ENCODE measurements at places on chromosomes 5 and 9. TPM values are rescaled to one million over a fixed set of nuclear protein-coding genes. Genes with fewer than 3 reads are reported as not detected.

HAVCR1 gene
- not detected for total RNA-seq

SEMA6A gene
- 27.8 TPM for total RNA-seq

DNA sequence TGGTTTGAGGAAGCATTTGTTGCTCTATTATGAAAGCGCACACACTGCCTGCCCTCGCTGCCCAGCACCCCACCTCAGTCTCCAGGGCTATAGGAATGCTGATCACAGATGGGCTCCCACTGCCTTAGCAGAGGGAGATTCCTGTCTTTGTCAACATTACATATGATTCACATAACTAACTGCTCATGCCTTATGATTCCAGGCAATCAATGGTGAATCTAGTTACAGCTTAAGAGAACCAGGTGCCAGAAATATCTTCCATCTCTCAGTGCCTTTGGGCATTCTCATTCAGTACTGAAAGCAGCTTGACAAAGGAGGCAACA is 458.9 kb upstream of the C9orf72 start:
- no peaks in the 10 kb centered on the region for H3K27me3 ChIP-seq
- no peak for DNase-seq
- H3K4me3 ChIP-seq = no peak overlapping the region

DNA sequence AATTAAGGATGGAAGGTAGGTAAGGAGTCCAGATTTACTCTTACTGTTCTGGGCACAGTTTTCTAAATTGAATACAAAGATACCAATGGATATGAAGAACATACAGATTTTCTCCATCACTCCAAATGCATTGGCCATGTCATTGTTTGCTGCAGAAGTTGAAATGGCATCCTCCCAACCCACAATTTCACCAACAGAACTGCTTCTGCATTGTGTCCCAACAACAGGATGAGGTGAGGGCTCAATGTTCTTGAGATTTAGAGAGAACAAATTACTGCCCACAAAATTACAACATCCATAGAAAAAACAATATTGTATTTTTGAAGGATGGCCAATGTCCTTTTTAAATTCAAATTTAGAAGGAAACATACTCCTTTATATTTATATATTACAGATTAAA is 88.9 kb downstream of the NUDT12 start:
- H3K36me3 ChIP-seq = no peaks in the 10 kb centered on the region
- no peak overlapping the region for H3K27ac ChIP-seq
- no peaks in the 10 kb centered on the region for H3K27me3 ChIP-seq
- H3K4me1 ChIP-seq = no peaks in the 10 kb centered on the region
- H3K4me3 ChIP-seq = no peak overlapping the region

DNA sequence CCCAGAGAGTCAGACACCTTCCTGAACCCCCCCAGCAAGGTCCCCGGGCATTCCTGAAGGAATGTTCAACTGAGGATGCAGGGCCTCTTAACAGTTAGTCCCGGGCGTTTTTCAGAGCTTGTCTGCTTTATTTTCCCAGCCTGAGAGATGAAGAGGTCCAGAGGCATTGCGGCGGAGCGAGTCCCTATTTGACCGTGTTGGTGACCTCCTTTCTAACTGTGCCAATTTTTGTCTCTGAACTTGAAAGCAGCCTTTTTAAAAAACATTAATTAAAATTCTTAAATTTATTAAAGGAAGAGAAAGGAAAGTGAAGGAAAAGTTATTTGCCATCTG is 433 bp upstream of the PTAR1 start:
- peak overlapping the region; percentile 81 for H3K4me3 ChIP-seq
- peak overlapping the region; percentile 98 for H3K27ac ChIP-seq
- no peaks in the 10 kb centered on the region for H3K36me3 ChIP-seq
- H3K27me3 ChIP-seq = no peaks in the 10 kb centered on the region

DNA sequence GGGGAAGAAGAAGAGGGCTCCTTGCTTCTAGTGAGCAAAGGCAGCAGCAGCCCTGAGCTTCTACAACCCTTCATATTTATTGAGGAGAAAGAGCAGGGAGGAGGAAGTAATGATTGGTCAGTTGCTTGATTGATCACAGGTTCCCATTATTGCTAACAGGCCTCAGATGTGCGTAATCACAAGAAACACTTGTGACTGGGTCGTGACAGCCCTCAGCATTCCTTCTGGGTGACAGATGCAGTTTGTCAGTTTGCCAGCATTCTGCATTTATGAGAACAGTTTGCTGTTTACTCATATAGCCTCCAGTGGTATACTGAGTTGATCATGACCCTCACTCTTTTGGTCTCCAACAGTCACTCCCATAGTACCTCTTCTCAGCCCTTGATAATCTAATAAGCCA is 111.5 kb upstream of the TNC start:
- no peak overlapping the region for H3K4me3 ChIP-seq
- H3K36me3 ChIP-seq = no peaks in the 10 kb centered on the region
- no peaks in the 10 kb centered on the region for H3K27me3 ChIP-seq
- H3K27ac ChIP-seq = no peak overlapping the region

DNA sequence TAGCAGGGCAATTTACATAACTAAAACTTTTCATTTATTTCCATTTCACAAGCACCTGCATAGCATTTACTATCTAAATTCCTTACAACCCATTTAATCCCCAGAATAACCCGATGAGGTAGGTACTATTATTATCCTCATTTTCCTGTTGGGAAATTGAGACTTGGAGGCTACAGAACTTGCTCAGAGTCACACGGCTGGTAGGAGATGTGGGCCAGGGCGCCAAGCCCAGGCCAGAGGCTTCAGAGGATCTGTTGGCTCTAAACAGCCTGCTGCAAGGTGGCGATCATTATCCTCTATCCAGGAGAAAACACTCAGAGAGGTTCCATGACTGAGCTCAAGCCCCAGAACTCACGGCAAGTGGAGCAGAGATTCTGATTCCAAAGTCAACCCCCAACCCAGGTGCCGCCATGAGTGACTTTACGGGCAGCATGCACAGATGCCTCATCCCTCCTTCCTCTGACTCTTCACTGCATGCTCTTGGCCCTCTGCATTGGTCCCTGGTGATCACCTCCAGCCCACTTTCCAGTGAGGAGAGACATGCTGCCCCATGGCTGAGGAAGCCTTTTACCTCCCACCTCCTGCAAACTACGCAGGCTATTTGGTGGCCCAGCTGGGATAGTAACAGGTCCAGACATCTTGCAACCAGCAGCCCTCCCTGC is 168.4 kb upstream of the FSTL4 start:
- no peak overlapping the region for H3K4me3 ChIP-seq
- no peaks in the 10 kb centered on the region for H3K4me1 ChIP-seq
- H3K27ac ChIP-seq = no peak overlapping the region

CIZ1 gene
- total RNA-seq = 111 TPM

GRCh38 chr5:151233616-151234085 is 9.8 kb upstream of the CCDC69 start:
- peaks cover 6% of the 10 kb centered on the region for H3K4me1 ChIP-seq
- H3K27me3 ChIP-seq = peaks cover 6% of the 10 kb centered on the region
- DNase-seq = no peak
- H3K4me3 ChIP-seq = no peak overlapping the region
- no peak overlapping the region for H3K27ac ChIP-seq
- no peaks in the 10 kb centered on the region for H3K36me3 ChIP-seq

DNA sequence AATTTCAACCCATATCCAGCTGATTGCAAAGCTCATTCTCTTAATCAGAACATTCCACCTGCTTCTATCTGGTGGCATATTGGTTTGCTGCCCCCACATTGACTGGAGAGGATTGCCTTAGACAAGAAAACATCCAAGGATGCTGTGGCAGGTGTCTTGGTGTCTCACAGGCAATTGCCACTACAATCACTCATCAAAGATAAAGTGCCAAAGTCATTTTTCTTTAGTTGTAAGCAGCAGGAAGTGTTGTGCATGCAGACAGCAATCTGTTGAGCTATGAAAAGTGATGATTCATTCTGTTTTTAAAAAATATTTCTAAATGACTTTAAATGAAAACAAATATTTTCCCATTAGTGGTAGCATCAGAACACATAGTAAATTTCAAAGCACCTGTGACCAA is 53.9 kb downstream of the CDH6 start:
- H3K27ac ChIP-seq = no peak overlapping the region
- no peak for DNase-seq
- no peaks in the 10 kb centered on the region for H3K27me3 ChIP-seq
- no peak overlapping the region for H3K4me3 ChIP-seq
- H3K36me3 ChIP-seq = no peaks in the 10 kb centered on the region

- no peak overlapping the region for H3K27ac ChIP-seq
- H3K36me3 ChIP-seq = no peaks in the 10 kb centered on the region
- DNase-seq = no peak
- H3K4me3 ChIP-seq = no peak overlapping the region
Measured at GRCh38 chr5:34517249-34517648, 138.9 kb upstream of the RAI14 start.

- H3K4me1 ChIP-seq = peaks cover 6% of the 10 kb centered on the region
- no peak overlapping the region for H3K27ac ChIP-seq
- no peaks in the 10 kb centered on the region for H3K27me3 ChIP-seq
- no peak for DNase-seq
- H3K4me3 ChIP-seq = no peak overlapping the region
Measured at GRCh38 chr5:157944077-157944633, 85.2 kb upstream of the CLINT1 start.

DNA sequence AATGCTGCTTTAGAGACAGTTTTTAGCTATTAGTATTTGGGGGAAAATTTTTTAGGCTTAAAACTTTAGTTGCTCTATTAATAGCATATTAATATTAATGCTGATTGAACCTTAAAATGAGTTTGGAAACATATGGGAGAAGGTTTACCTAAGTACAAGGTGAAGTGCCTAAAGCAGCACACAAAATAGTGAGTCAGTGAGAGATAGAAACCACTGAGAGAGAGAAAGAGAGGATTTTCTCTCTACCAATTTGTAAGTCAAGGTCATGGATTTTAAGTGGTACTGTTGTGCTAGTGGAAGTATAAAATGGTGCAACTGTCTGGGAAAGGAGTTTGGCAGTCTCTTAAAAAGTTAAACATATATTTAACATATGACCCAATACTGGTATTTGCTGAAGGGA is 64.9 kb downstream of the MARCHF3 start:
- H3K36me3 ChIP-seq = no peaks in the 10 kb centered on the region
- H3K27me3 ChIP-seq = no peaks in the 10 kb centered on the region
- H3K27ac ChIP-seq = no peak overlapping the region
- no peak overlapping the region for H3K4me3 ChIP-seq
- H3K4me1 ChIP-seq = peaks cover 3% of the 10 kb centered on the region

GRCh38 chr5:32126691-32127090 is 47.4 kb downstream of the GOLPH3 start:
- DNase-seq = no peak
- no peak overlapping the region for H3K4me3 ChIP-seq
- no peaks in the 10 kb centered on the region for H3K27me3 ChIP-seq
- H3K27ac ChIP-seq = no peak overlapping the region
- H3K36me3 ChIP-seq = peaks cover 30% of the 10 kb centered on the region

- no peak overlapping the region for H3K27ac ChIP-seq
- DNase-seq = no peak
- peaks cover 41% of the 10 kb centered on the region for H3K36me3 ChIP-seq
- H3K4me3 ChIP-seq = no peak overlapping the region
- H3K27me3 ChIP-seq = no peaks in the 10 kb centered on the region
Measured at GRCh38 chr5:141547488-141547887, 58.6 kb downstream of the PCDHGC5 start.

LCN9 gene
- total RNA-seq = not detected

- H3K27me3 ChIP-seq = no peaks in the 10 kb centered on the region
- H3K4me3 ChIP-seq = no peak overlapping the region
- H3K4me1 ChIP-seq = peaks cover 5% of the 10 kb centered on the region
- H3K36me3 ChIP-seq = no peaks in the 10 kb centered on the region
- no peak overlapping the region for H3K27ac ChIP-seq
Measured at GRCh38 chr9:72935595-72935994, 17.3 kb downstream of the ALDH1A1 start.

AOPEP gene
- 306 TPM for total RNA-seq

DNA sequence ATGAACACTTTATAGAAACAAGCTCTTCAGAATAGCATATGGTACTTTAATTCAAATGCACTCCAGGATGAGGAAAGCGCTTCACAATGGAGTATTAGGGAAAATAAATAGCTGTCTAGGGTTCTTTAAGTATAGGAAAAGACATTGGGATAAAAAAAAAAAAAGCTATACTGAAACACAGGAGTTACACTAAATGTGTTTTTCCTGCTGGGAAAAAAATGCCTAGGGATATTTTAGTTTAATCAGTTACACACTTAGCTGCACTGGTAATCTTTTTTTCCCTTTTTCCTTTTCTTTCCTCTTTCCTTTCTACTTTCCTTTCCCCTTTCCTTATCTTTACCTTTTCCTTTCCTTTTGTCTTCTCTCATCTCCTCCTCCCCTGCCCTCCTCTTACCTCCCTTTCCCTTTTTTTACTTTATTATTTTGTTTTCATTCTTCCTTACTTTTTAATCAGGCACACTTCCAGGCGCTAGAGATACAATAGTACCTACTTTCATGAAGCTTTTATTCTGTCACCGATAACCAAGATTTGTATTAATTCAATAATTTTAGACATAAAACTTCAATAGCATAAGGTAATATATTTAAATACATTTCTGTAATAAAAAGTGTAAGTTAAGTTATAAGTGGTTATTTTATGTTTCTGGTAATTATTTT is 758.7 kb downstream of the CDH18 start:
- no peaks in the 10 kb centered on the region for H3K4me1 ChIP-seq
- H3K27me3 ChIP-seq = no peaks in the 10 kb centered on the region
- H3K4me3 ChIP-seq = no peak overlapping the region
- H3K36me3 ChIP-seq = no peaks in the 10 kb centered on the region
- no peak for DNase-seq
- H3K27ac ChIP-seq = no peak overlapping the region

- no peak overlapping the region for H3K4me3 ChIP-seq
- no peak overlapping the region for H3K27ac ChIP-seq
- H3K27me3 ChIP-seq = no peaks in the 10 kb centered on the region
- no peaks in the 10 kb centered on the region for H3K36me3 ChIP-seq
- no peak for DNase-seq
Measured at GRCh38 chr5:108703313-108703712, 44.4 kb upstream of the FER start.

DNA sequence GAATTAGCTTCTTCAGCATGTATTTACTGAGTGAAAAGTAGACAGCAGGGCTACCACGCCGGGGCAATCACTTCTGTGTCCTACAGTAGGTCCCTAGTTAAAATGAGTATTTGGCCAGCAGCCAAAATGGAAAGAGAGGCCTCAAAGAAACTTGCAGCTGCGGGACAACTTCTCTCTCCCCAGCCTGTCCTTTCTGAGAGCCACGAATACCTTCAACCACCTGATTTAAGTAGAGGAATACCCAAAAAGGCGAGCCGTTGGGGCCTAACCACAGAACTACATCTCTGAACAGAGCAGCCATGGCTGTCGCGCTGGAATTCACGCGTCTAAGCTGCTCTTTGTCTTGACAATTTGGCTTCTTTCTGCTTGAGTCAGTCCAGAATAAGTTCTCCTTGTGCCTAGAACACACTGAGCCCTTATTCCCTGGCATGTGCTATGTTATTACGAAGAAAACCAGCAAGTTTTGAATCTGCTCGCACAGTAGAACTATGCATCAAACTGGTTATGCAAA is 43.8 kb upstream of the GOLPH3 start:
- DNase-seq = no peak
- H3K27ac ChIP-seq = peak overlapping the region; percentile 50
- H3K4me3 ChIP-seq = no peak overlapping the region
- H3K4me1 ChIP-seq = no peaks in the 10 kb centered on the region
